ENCODE measurements at places on chromosomes 1 and 21.

GRCh38 chr1:34910425-34910824 lies 19.0 kb downstream of the DLGAP3 start:
- no peak for DNase-seq

DNA sequence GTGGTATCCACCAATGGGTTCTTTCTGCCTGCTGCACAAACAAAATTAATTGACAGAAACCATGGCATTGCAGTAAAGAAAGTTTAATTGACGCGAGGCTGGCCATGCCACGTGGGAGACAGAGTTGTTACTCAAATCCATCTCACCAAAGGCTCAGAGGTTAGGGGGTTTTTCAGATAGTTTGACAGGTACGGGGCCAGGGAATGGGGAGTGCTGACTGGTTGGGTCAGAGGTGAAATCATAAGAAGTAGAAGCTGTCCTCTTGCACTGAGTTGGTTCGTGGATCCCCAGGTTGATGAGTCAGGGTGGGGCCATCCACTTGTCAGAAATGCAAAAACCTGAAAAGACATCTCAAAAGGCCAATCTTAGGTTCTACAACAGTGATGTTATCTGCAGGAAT lies 941 bp upstream of the TBCE start:
- no peak for DNase-seq

- no peak for DNase-seq
These were observed 4.8 kb downstream of the ARPC5 start for GRCh38 chr1:183630748-183631147.

- no peak for DNase-seq
These were observed 30.8 kb upstream of the COL18A1 start for GRCh38 chr21:45373991-45374816.

GRCh38 chr1:203703586-203703985 lies 61.4 kb upstream of the LAX1 start:
- no peak for DNase-seq

DNA sequence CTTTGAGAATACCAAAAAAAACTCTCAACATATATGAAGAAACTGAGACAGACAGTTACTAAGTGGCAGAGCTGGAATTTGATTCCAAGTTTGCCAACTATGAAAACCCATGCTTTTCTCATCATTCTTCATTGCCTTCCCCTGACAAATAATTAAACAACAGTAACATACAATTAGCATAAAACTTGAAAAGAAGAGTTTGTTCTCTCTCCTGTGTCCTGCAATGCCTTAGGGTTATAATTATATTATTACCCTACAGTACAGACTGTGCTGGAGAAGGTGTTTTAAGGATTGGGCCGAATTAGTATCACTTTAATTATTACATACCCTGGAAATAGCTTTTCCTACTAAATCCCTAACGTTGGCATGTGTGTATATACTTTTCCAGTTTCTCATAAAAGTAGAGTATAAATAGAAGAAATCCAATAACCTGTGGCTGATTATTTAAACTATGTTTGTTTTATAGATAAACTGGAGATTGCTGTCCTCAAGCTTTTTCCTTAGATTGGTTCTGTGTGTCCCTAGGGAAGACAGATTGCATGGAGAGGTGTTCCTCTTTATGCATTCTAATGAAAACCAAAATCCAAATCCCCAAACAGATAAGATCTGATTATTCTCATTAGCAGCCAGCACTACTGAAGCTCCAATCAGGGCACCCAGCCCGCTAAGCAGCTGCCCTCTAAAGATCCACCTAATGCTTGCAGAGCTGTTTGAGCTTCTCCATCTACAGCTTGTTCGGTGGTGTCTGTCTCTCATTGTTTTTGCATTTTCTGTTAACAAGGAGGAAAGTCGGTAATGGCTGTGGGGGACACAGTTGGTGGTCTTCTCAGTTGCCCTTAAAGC lies 156.3 kb downstream of the TM2D1 start:
- no peak for DNase-seq

DNA sequence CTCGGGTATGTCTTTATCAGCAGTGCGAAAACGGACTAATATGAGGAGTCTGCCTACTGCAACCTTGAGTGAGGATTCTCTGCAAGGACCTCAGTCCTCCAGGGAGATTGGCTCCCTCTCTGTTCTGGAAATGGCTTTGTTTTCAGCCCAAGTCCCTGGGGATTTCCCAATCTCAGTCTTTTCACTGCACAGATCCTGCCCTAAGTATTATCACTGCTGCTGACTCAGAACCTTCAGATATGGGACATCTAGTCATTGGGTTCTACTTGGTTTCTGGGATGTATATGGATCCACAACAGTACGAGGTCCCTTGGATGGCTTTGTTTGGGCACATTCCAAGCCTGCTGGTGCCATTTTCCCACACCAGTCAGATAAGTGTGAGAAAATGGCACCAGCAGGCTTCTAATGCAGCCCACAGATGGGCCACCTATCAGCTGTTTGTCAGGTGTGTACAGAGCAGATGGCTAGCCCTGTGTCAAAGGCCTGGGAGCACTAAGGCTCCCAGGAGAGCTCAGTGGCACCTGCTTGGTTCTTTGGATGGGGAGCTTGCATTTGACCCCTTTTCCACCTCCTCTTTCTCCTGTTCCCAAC lies 27.4 kb downstream of the ELF3 start:
- no peak for DNase-seq
